ENCODE measurements at places on chromosomes 4 and X.

- no peak for DNase-seq
These were observed 6.1 kb upstream of the SRPK3 start for GRCh38 chrX:153774576-153775292.

DNA sequence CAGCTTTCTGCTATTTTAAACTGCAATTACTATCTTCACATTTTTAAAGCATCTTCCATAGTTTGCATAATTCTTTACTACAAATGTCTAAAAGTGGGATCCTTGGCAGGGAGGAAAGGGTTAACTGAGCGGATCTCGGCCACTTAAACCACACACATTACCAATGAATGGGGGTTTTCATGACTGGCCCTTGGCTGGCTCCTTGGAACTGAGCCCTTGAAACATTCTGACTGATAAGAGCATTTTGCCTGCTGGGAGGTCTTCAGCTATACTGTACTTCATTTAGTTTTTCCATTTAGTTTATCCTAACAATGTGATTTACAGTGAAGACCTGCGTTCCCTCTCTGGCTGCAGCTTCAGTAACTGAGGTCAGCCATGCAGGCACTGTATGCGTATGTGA, 31.7 kb upstream of the MFAP3L start:
- DNase-seq, result no peak

DNA sequence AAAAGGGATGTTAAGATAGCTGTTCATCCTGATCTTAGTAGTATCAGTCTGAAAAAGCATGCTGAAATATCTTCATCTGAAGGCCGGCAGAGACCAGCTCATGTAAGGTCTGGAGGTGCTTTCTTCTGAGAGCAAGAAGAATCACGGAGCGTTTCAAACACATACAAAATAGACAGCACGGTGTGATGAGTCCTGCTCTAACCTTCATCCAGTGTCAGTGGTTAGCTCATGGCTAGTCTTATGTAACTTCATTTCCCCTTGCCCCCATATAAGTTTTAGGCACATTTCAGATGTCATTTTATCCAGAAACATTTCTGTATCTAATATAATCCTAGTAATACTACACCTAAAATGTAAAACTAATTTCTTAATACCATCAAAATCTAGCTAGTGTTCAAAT, 27.8 kb downstream of the ADD1 start:
- DNase-seq, result no peak

DNA sequence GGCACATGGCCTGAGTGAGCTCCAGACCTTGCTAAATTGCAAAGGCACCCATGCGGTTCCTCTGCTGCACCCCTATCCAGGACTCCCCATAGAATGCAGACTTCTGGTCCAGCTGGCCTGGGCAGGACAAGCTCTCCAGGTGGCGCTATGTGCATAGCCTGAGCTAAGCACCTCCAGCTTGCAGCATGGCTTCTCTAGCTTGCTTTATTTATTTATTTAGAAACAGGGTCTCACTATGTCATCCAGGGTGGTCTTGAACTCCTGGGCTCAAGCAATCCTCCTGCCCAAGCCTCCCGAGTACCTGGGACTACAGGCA, 5.5 kb upstream of the WFS1 start:
- no peak for DNase-seq

GRCh38 chrX:97238632-97239031, 354.9 kb downstream of the RPA4 start:
- DNase-seq, result peak; percentile 14

DNA sequence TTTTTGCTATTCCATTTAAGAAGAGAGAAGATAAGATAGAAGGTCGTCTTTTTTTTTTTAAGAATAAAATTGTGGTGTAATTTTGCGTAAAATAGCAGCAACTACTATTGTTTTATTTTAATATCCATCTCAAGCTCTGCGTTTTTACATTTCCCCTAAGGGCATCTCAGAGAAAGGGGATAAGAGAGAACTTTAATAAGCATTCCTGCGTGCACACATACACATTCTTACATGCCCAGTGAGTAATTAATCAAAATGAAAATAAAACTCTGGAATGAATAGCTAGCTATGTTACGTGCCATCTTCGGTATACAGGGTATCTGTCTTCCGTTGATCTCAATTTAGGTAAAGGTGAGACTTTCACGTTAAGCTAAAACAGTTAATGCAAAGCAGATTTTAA, 200.3 kb upstream of the TENM3 start:
- DNase-seq, result no peak

GRCh38 chrX:46694549-46694948, 64.4 kb downstream of the SLC9A7 start:
- no peak for DNase-seq

- DNase-seq, result peak; percentile 66
These were observed at the start of gene ADRA2C for GRCh38 chr4:3766036-3766784. Gene ADRA2C (plus strand): TSS chr4:3766385. CDS start chr4:3766607, 222 bp downstream.

GRCh38 chr4:152392079-152392478, 143.8 kb downstream of the FBXW7 start:
- DNase-seq, result no peak

- no peak for DNase-seq
These were observed 34.2 kb downstream of the COX7B2 start for GRCh38 chr4:46874811-46875210.

- DNase-seq, result no peak
These were observed 49.2 kb downstream of the FHIP1A start for GRCh38 chr4:151458148-151458547.

GRCh38 chr4:68463796-68464195, 16.5 kb downstream of the TMPRSS11E start:
- peak; percentile 10 for DNase-seq

GRCh38 chr4:4677556-4678522, 136.0 kb upstream of the STX18 start:
- no peak for DNase-seq

DNA sequence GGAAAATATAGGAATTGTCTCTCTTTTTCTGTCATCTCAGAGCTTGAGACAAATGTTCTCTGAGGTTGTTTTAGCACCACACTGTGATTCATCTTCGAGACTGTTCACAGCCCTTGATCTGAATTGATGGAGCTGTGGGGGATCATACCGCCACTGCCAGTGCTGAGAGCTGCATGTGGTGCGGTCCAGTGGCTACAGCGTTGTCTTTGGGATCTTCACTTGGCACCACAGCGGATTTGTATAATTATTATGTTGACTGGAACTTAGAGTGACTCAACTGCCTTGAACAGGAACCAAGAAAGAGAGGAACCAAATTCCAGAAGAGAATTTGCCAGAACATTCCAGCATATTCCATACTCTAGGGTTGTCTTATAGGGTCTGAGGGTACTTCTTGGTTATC, 29.1 kb downstream of the TBL1X start:
- no peak for DNase-seq

DNA sequence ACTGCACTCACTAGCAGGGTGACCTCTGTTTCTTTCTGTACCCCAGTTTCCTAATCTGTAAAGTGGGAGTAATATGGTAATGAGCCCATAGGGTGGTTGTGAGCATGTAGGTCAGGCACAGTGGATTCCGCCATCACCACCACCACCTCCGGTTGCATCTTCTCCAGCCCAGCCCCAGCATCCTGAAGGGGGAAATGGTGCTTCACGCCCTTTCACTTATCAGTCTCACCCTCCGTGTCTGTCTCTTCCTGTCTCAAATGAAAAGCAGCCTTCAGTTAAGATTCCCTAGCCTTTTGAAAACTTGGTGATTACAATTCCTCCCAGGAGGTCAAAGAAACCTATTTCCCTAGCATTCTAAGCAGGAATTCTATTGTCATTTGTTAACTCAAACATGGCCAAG, 16.9 kb upstream of the XPNPEP2 start:
- no peak for DNase-seq

DNA sequence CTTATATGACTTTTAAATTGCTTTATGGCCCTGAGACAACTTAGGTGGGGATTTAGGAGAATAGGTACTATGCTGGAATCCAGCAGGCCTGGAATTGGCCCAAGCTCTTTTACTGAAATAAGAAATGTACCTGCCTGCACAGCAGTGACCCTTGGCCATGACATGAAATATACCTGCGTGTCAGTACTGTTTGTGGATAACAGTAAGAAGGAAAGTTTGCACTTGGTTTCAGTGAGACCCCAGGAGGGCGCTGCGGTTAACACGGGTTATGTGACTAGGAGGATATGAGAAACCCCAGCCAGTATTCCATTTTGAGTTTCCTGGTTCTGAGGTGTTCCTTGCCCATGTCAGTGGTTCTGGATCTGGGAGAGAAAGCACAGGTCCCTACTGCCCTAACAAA, 5.3 kb downstream of the MTM1 start:
- no peak for DNase-seq

GRCh38 chrX:106955004-106955772, 35.0 kb downstream of the CLDN2 start:
- DNase-seq, result no peak

DNA sequence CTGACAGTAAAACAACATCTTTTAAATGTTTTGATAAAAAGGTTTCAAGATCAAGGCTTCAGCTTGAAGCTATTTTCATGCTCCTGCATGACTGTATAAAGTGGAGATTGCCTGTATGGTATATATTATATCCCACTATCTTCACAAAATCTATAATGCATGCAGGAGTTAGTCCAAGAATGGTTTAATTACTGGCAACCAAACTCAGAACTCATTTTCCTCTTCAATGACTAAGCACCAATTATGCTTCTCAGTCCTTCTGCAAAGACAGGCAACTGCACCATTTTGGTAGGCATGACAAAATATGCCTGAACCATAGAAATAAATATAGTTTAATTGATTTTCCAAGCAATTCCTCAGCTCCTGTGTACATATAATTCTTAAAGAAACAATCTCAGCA, 54.5 kb downstream of the NPY5R start:
- DNase-seq, result no peak

DNA sequence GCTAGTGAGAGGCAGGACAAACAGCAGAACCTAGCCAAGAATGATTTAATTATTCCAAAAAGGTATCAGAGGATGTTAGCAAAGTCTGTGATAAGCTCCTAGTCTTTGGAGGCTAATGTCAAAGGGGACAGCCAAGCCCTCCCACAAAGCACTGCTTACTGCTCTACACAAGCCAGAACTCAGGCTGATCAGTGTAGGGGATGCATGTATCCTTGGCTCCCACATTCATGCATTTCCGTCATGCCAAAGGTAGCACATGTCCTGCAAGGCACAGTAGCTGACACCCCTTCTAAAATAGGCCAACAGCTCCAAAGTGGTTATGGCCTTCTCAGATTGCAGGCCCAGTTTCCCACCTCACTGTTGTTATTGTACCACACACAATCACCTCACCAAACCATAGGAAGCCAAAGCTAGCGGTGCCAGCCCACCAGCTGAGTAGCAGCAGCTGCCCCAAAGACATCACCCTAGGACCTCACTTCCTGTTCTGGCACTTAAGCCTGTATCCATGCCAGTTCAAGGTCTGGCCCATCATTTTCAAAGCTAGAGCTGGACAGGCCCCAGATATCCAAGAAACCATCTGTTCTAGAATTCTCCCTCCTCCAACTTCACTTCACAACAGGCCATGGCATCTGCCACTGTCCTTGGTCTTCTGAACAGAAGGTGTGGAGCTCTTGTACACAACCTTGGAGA, 40.9 kb downstream of the TSPAN5 start:
- DNase-seq, result no peak

- DNase-seq, result no peak
These were observed 42.5 kb upstream of the ANTXR2 start for GRCh38 chr4:80115368-80116181.

GRCh38 chr4:118351851-118352827, 664 bp downstream of the PRSS12 start:
- DNase-seq, result peak; percentile 40

DNA sequence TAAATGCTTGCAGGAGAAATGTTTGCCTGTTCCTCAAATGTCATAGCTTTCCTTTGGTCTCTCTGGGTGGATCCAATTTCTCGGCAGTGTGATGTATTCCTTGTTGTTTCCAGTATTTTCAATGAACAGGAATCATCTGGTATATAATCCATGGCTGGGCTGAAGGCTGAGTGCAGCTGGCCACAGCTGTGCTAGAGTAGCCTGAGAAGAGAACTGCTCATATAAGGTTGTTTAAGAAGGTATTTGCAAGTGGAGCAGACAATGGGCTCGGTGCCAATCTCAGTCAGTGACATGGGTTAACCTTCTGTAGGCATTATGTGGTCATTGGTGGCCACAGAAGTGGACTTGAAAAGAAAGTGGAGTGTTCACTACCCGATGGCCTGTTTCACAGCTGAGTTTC, 390.3 kb downstream of the SPRY1 start:
- DNase-seq, result no peak

DNA sequence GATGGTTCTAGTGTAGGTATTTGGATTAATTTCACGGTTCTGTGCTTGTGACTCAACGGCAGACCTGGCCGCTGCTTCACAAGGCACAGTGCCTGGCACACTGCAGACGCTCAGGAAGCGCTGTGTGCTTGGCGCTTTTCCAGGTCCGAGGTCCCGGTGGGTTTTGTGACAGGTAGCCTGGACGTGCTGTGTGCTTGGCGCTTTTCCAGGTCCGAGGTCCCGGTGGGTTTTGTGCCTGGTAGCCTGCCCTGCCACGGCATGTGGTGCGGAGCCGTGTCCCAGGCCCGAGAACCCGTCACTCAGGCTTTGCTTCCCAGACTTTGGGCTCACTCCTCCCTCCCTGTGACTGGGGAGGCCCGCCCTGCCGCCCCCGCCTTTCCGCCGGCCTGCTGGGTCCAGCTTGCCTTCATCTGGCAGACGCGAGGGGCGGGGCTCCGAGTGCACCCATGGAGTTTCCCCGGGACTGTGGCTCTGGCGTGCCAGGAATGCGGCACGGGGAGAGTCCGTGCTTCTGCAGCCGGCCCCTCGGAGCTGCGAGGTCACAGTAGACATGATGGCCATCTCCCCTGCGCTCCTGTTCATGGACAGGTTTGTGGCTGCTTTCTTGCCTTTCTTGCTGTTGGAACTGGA, 44.2 kb downstream of the TBC1D14 start:
- no peak for DNase-seq

- DNase-seq, result no peak
These were observed 40.7 kb downstream of the KLHL2 start for GRCh38 chr4:165248102-165248501.

DNA sequence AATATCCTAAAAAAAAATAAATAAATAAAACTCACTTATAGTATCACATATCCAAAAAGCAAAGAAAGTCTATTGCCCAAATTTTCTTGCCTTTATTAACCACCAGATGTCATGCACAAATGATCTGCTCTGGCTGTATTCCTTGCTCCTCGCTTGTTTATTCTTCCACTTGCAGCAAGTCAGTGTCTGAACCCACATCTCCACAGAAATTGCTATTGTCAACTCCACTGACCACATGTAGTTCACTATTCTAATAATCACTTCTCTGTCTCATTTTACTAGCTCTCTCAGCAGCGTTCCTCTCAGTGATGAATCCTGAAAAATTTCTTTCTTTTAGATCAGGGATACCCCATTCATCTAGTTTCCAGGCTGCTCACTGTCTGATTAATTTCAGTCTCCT, 29.3 kb upstream of the CXXC4 start:
- no peak for DNase-seq

GRCh38 chrX:69457756-69458155, 46.4 kb upstream of the NALF2 start:
- peak; percentile 29 for DNase-seq

All from urothelium cell line (cell line).